ENCODE measurements at places on chromosomes 7 and 10.

GRCh38 chr7:115037128-115037802, 115.4 kb downstream of the MDFIC start:
- DNase-seq = no peak

- no peak for DNase-seq
These were observed 317.4 kb downstream of the BMPER start for GRCh38 chr7:34222722-34223121.

GRCh38 chr7:69651101-69651590, 52.9 kb downstream of the AUTS2 start:
- no peak for DNase-seq

DNA sequence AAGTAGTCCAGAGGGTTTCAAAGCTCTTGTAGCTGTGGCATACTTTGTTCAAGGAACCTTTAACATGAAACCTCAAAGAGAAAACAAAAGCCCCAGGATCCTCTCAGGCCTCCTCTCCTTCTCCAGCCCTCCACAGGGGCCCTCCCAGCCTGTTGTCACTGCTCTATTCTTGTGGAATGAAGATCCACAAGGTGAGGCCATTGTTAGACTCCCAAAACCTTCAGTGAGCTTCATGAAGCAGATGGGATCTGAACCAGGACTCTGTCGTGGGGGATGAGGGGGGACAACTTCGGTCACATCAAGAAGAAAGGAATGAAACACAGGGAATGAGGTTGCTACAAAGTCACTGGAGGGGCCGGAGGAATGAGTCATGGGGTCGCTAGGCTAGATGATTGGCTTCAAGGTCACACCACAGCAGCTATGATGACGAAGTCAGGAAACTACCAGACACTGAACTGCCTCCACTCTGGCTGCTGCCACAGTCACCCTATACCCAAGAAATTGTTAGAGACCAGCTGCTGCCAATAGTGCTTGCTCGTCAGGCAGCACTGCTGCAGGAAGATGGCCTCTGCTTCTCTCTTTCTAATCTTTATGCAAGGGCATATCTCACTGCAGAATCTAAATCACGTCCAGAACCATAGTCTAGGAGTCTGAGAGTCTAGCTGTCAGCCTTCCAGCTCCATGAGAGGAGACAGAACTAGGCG, 208.8 kb downstream of the HIBADH start:
- no peak for DNase-seq

GRCh38 chr10:124149189-124150042, 56.0 kb upstream of the CHST15 start:
- no peak for DNase-seq

- DNase-seq = no peak
These were observed 34.5 kb upstream of the ING3 start for GRCh38 chr7:120916121-120916520.

DNA sequence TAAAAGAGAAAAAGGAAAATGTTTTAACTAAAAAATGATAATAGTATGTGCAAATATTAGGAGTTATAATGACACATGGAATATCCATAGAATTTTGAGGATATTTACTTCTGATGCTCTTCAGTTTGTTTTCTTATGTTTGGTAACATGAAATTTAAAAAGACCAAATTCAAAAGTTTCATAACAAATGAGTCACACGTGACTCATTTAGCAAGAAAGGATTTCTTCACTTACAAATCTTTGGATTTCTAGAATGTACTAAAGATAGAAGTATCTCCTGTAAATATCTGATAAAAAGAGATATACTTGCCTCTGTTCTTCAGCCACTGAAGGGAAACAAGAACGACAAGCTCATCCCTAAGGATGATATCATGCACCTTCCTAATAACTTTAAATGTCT, 774.5 kb upstream of the LRRTM3 start:
- no peak for DNase-seq

DNA sequence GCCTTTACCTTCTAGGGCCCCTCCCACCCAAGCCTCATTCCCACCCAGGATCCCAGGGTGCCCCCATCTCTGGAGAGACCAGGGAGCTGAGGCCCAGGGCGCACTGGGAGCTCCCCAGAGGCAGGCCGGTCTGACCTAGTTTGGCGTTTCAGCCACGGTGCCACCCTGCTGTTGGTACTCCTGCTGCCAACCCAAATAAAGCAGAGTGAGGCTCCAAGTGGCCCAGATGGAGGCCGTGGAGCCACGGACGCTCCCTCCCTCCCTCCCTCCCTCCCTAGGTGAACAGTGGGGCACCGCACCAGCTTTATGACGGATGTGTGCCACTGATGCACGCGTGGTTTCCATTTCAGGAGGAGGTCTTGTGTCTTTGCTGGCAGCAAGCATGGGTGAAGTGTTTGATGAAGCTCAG, 1.8 kb downstream of the INPP5A start:
- DNase-seq = no peak

DNA sequence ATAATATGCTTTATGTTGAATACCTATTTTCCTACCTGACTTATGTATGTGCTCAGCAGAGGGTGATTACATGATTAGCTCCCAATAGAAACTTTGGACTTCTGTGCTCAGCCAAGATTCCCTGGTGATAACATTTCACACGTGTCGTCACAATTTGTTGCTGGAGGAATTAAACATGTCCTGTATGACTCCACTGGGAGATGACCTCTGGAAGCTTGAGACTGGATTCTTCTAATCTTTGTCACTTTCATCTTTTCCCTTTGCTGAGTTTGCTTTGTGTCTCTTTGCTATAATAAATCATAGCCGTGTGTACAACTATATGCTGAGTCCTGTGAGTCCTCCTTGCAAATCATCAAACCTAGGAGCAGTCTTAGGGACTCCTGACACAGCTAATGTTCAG, 120.9 kb upstream of the LRRTM3 start:
- no peak for DNase-seq

DNA sequence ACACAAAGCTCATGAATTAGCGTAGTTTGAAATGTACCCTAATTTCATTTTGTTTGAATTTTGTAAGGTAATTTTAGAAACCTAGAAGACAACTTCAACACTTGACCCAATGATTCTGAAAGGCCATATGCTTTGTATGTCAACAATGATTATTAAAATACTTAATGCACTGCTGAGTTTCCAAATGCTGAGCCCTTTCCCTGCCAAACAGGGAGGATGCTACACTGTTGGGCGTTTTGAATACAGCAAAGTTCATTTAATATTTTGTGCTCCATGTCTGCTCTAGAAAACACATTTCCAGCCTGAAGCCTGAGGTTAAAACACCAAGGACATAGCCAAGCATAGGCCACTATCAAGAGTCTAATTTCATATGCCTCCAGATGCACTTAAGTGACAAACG, 99.8 kb downstream of the ICA1 start:
- DNase-seq = no peak

DNA sequence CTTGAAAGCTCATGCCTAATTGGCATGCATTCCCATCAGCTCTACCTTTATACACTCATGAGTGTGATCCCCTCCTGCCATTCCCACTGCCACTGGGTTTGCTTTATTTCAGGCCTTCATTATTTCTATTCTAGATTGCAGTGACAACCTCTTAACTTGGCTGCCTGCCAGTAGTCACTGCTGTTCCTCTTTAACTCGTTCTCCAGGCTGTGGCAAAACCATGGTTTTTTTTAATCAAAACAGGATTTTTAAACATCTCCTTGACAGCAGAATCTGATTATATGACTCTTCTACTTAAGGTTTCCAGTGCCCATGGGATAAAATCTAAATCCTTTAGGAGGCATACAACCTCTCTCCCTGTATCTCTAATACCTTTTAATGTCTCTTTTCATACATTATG, 223.7 kb upstream of the PCDH15 start:
- no peak for DNase-seq

DNA sequence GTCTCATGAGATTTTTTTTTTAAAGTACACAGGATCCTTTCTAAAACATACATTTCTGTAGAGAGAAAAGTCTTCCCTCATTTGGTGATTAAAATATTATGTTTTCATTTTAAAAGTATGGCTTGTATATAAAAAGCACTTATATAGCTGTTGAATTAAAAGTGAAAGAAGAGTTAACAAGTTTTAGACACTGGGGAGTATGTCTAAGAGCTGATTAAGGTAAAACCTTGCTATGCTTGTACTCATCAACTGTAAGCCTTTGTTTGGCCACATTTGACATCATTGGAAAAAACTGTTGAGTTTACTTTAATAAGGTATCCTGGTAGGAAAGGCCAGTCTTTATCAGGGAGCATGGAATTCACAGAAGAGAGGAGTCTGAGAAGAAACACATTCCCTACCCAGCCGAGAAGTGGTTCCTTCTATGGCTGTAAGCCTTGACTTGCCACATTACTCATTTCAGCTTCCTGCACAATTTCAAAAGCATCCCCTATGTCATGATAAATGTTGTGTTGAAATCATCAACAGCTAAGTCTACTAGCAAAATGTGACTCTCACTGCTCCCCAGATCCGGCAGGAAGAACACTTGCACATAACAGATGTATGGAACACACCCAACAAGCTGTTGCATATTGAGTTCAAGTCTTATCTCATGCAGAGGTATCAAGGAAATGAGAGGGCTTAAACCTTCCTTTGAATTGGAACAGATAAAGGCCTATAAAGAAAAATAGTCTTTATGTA, 171.8 kb upstream of the CDK1 start:
- DNase-seq = no peak

- no peak for DNase-seq
These were observed 146.7 kb downstream of the GPR37 start for GRCh38 chr7:124618871-124619270.

GRCh38 chr10:33334805-33335550, 511 bp upstream of the NRP1 start:
- no peak for DNase-seq

DNA sequence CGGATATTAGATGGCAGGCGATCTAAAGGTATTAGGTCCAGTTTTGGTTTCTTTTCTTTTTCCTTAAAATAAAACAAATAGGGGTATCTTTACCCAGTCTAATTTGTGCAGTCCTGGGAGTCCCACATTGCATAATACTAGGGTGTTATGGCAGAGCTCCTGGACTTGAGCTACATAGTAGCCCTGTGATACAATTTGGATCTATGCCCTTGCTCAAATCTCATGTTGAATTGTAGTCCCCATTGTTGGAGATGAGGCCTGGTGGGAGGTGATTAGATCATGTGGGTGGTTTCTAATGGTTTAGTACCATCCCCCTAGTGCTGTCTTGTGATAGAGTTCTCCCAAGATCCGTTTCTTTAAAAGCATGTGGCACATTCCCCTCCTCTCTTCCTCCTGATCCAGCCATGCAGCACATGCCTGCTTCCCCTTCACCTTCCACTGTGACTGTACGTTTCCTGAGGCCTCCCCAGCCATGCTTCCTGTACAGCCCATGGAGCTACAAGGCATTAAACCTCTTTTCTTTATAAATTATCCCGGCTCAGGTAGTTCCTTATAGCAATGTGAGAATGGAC, 141.9 kb downstream of the RPS24 start:
- DNase-seq = no peak

- DNase-seq = no peak
These were observed 25.4 kb downstream of the PDGFA start for GRCh38 chr7:494259-494687.

DNA sequence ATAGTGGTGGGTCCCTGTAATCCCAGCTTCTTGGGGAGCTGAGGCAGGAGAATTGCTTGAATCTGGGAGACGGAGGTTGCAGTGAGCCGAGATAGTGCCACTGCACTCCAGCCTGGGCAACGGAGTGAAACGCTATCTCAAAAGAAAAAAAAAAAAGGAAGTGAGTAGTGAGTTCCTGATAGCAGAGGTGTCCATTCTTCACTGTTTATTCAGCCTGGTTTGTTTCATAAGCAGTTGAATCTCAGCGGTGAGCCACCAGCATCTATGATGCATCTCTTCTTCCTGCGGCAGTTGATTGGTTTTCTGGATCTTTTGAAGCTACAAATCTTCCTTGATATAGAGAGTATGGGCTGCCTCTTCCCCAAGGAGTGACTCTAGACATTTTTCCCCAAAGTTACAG, 316.1 kb upstream of the MTPN start:
- DNase-seq = no peak

DNA sequence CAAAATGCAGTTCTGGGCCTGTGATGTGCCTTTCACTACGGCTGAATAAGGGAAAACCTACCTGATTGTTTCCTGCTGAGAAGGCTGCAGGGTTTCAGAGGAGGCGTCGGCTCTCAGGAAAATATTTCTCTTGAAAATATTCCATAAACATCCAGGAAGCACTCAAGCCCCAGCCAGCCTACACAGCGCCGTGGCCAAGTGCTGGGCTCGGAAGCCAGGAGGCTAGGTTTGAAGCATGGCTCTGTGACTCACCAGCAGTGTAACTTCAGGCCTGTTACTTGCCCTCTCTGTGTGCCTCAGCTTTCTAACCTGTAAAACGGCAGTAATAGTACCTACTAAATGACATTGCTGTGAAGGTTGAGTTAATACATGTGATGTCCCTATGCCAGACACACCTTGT, 399.1 kb downstream of the GATA3 start:
- DNase-seq = no peak

DNA sequence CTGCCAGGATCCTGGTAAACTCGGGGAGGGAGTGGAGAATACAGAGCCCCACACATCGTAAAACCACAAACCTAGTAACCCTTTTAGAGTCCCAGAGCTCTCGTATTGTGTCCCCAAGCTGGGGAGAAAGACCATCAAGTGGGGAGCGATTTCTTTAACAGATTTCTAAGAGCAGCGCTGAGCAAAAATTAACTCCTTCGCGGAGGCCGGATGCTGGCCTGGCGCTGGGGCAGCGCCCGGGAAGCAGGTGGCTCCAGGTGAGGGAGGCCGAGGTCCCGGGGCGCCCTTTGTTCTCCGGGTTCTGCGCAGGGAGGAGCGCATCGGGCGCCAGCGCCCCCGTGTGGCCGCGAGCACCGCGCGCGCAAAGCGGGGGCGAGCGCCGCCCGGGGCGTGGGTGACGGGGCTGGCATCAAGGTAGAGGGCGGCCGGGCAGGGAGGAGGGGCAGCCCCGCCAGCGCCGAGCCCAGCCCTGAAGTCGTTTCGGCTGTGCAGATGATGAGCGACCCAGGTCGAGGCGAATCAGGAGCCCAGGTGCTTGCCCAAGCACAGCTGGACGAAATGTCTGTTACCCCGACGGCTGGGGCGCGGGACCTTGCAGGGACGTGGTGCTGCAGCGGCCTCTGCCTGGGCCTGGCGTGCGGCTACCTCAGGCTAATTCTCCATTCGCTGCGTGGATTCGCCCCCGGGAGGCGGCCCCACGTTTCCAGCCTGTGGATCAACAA, 10.4 kb upstream of the FGFR2 start:
- DNase-seq = no peak

DNA sequence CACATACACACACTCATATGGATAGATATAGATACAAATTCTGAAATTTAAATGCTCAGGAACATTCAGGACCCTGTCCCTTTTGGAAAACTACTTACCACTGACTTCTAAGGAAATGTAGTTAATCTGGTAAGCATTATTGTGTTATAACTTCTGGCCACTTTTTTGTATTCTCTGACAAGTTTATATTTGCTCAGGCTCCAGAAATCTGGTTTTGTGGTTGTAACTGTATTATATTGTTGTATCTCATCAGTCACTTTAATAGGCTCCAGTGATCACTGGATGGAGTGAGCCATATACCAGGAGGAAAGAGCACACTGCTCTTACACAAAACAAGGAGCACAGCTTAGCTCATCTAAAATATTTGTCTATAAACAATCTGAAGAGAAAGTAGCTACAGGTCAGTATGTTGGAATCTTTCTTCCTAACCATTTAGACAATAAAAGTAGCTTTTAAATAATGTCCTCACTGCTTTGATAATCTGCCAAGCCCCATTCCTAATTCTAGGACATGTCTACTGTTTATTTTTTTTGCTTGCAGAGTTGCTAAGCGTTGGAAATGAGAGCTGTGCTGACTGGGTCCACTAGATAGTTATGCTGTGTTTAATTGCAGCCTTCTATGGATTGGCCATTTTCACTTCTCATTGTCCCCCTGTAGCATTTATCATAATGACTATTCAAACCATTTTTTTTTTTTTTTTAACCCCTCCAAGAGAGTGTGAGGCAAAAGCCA, 43.8 kb downstream of the SMNDC1 start:
- no peak for DNase-seq
